ENCODE measurements at places on chromosomes 1 and 21.

GRCh38 chr1:225378880-225379279, 49.0 kb downstream of the LBR start:
- no peak for DNase-seq

GRCh38 chr1:17922833-17923232, 167.7 kb downstream of the ACTL8 start:
- no peak for DNase-seq

DNA sequence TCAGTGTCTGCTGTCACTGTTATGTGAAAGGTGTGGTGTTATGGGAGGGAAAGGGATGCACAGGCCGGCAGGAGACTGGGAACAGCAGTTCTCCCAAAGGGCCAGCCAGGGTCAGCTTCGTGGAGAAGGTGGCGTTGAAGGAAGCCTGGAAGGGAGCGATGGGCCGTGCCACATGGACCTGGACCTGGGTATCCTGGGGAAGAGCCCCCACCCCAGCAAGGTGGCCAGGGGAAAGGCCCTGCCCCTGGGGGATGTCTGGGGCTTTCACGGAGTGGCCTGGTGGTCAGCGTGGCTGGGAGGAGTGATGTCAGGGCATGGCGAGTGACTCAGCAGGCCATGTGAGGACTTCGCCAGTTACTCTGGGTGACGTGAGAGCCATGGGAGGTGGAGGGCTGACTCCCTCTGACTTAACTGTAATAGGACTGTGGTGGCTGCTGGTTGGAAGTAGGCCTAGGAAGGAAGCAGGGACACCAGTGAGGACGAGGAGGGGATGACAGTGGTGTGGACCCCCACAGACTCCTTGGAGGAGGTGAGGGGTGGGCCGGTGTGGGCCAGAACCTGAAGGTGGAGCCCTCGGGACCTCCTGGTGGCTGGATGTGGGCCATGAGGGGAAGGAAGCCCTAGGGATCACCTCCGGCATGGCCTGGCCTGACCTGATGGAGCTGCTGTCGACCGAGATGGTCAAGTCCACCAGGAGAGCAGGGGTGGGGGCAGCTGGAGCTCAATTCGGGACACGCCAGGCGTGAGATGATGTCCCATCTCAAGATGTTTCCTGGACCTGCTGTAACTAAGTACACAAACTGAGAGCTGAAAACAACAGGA, 54.5 kb downstream of the BACE2 start:
- no peak for DNase-seq

- no peak for DNase-seq
These were observed 59.8 kb upstream of the SLC35F3 start for GRCh38 chr1:233844692-233845091.

DNA sequence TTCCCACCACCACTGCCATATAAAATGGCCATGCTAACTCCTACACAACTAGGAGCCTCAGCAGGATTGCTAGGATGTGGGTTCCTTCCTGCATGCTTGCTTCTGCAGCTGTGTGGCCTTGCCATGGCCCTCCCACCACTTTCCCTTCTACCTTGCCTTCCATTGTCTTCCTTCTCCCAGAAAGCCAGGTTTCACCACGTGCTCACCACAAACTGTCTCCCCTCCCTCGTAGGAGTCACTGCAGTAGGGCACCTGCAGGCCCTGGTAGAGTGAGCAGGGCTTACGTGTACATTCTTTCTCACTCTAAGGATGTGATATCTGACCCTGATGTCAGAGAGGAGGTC, 3.7 kb downstream of the C1orf226 start:
- DNase-seq: no peak

GRCh38 chr1:57819893-57820292, 396.0 kb upstream of the DAB1 start:
- DNase-seq: no peak

DNA sequence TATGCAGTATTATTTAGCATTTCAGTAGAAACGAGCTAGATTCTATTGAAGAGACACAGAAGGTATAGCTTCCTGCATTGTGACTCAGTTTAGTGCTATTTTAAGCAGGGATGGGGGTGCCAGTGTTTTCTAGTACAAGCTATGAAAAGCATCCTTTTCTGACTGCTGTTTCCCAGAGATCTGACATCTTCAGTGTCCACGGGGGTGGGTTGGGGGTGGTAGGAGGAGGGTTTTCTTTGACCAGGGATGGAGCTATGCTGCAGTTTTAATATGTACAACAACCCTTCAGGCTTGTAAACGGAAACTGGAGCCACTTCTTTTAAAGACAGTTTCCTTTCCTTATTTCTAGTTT, 2.7 kb upstream of the NEGR1 start:
- no peak for DNase-seq

DNA sequence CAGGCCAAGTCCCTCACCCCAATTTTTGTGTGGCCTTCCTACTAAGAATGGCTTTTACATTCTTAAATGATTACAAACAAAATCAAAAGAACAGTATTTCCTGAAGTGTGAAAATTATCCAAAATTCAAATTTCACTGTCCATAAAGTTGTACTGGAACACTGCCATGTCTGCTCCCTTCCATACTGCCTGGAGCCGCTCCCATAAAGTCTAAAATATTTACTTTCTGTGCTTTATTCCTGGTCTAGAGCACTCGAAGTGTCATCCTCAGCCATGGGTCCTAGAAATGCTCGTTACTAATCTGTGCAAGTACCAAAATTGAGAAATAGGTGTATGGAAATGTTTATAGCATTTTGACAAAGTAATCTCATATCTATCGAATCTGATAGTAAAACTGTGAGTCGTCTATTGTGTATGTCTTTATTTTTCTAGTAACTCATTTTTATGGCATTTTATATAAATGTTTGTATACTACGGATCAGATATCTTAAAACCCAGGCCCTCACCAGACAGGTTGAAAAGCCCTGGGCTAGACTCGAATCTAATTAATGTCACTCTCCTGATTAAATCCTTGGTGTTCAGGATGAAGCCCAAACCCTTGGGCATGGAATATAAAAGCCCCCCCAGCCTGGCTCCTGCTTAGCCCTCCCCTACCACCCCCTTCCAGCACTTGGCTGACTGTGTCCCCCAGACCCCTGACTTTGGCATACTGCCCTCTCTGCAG, 4.9 kb downstream of the LBR start:
- DNase-seq: no peak

- no peak for DNase-seq
These were observed at the start of gene SNX7 for GRCh38 chr1:98661544-98662355. TSS of gene SNX7 (plus strand) at chr1:98661721. CDS start at chr1:98661732, 11 bp downstream.

Measured in stimulated activated CD4-positive, alpha-beta T cell treated with anti-CD3 and anti-CD28 coated beads, Interleukin-15, amount 100 ng/mL, for 1 hour (primary cell).